ENCODE measurements at places on chromosomes 2 and 18. TPM values are rescaled to one million over a fixed set of nuclear protein-coding genes. Genes with fewer than 3 reads are reported as not detected.

GRCh38 chr2:11365096-11365879 lies 20.9 kb upstream of the ROCK2 start:
- H3K27me3 ChIP-seq = no peaks in the 10 kb centered on the region
- peaks cover 9% of the 10 kb centered on the region for H3K4me1 ChIP-seq
- H3K4me3 ChIP-seq = no peak overlapping the region
- no peaks in the 10 kb centered on the region for H3K36me3 ChIP-seq
- DNase-seq = no peak

DNA sequence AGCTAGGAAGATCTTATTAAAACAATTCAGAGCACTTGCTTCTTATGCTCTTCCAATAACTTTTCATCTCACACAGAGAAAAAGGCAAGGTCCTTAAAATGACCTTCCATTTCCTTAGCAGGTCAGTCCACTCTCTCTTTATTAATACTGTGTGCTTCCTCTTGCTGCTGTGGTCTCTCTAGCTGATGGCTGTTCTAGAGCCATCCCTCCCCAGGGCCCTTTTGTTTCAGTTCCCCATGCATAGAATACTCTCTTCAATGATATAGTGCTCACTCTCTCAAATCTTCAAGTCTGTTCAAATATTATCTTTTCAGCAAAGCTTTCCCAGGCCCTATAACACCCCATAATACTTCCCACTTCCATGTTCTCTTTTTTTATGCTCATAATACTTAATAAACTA lies 469.3 kb downstream of the METTL4 start:
- H3K27ac ChIP-seq = no peak overlapping the region
- no peaks in the 10 kb centered on the region for H3K4me1 ChIP-seq

DNA sequence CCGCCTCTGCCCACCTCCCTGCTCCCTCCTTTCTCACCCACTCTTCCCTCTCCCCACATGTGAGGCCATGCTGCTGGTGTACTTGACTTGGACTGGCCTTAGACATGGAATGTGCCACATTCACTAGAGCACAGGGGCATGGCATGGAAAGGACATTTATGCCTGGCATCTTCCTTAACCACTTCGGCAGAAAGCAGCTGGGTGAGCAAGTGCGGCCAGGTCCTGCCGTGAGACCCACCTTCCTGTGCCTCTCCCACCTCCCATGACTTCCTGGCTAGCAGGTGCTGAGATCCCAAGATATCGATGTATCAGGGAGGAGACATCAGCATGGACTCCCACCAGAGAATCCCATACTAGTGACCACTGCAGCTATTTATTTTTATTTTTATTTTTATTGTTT lies 13.0 kb downstream of the GPR55 start:
- no peak for DNase-seq
- H3K27me3 ChIP-seq = no peaks in the 10 kb centered on the region
- no peaks in the 10 kb centered on the region for H3K36me3 ChIP-seq
- H3K4me1 ChIP-seq = peaks cover 8% of the 10 kb centered on the region
- no peak overlapping the region for H3K4me3 ChIP-seq

DNA sequence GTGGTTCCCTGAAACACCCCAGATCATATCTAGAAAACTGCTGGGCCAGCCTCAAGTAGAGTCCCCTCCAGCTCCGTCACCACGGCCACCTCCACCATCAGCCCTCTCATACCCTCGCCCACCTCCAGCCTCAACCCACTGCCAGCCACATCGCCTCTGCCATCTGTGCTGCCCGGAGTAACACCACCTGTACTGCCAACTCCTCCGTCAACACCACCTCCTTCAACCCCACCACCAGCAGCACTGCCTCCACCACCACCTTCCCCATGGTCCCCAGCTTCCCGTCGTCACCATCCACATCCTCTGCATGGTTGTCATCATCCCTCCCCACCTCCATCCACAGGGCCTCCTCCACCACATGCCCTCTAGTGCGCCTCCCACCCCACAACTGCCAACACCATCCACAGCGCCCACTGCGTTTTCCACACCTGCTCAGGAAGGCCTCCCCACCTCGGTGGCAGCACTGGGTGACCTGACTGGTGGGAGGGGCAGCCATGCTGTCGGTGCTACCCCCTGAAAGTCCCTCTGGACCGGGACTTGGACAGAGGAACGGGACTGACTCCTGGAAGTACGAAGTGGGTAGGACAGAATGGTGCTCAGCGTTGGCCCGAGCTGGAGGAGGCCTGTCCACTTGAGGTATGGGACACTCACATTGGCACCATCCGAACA lies 1.6 kb downstream of the SNED1 start:
- DNase-seq = no peak
- peaks cover 54% of the 10 kb centered on the region for H3K4me1 ChIP-seq
- peaks cover 19% of the 10 kb centered on the region for H3K36me3 ChIP-seq
- H3K27ac ChIP-seq = peak overlapping the region; percentile 76
- H3K4me3 ChIP-seq = peak overlapping the region; percentile 56

DNA sequence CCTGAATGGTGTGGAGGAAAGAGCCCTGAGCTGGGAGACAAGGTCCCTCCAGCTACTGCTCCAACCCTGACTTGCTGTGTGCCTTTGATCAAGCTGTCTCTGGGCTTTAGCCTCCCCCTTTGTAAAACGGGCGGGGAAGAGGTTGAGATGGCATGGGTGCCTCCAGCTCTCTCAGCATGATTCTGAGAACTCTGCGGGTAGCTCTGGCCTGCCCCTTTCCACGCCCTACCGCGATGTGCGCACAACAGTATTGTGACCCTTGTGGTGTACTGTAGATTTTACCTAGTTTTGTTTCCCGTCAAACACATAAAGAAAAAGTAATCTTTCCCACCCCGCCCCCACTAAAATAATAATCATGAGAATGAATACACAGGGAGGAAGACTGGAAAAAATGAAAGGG lies 5.3 kb downstream of the CD8A start:
- peaks cover 8% of the 10 kb centered on the region for H3K27me3 ChIP-seq
- peaks cover 18% of the 10 kb centered on the region for H3K4me1 ChIP-seq
- H3K4me3 ChIP-seq = no peak overlapping the region

DNA sequence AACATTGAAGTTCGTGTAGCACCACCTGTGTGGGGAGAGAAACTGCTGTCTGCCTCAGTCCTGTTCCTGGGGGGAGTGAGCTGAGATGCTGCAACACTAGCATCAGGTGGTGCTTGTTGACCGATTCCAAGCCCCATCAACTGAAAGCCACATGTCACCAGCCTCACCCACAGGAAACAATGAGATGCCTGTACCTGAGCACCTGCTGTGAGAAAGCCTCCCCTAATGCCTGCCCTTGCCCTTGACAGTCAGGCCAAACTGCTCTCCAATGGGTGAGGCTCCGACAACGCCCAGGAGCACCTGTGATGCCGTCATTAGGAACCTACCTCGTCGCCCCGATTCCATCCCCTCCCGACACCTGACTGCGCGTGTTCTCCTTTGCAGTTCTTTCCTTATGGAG lies 104.6 kb downstream of the SMC6 start:
- no peak overlapping the region for H3K4me3 ChIP-seq
- DNase-seq = no peak
- H3K27me3 ChIP-seq = no peaks in the 10 kb centered on the region
- no peak overlapping the region for H3K27ac ChIP-seq
- H3K4me1 ChIP-seq = peaks cover 31% of the 10 kb centered on the region
- no peaks in the 10 kb centered on the region for H3K36me3 ChIP-seq

DNA sequence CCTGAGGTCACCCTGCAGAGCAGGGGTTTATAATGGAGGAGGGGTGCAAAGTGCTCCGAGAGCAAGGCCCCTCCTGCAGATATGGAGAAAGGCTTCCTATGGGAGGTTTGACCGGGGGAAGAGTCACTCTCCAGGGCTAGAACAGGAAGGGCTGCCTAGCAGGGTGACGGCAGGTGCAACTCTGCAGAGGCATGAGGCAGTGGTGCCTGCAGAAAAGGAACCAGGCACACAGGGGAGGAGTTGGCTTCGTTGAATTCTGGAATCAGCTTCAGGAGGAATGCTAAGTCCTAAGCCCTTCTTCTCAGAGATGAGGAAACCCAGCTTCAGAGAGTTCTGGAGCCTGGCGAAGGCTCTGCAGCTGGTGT lies 17.5 kb upstream of the HPCAL1 start:
- no peak for DNase-seq
- peaks cover 19% of the 10 kb centered on the region for H3K4me1 ChIP-seq
- no peak overlapping the region for H3K4me3 ChIP-seq
- H3K36me3 ChIP-seq = no peaks in the 10 kb centered on the region
- no peaks in the 10 kb centered on the region for H3K27me3 ChIP-seq

The TWIST2 gene
- total RNA-seq = 214 TPM

The PROKR1 gene
- not detected for total RNA-seq

Measured in vagina (tissue), 2 donors.